ENCODE measurements at places on chromosomes 6 and 20.

DNA sequence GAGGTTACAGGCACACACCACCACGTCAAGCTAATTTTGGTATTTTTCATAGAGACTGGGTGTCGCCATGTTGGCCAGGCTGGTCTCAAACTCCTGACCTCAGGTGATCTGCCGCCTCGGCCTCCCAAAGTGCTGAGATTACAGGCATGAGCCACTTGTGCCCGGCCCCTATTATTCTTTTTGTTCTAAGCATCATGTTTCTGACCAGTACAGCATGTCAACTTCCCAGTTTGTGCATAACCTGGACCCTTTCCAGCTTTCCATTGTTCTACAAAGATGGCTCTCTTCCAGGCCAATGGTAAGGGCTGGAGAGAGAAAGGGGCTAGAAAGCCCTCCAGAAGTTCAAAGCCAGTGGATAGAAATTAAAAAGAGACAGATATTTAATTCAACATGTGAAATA is 91.3 kb upstream of the TNFAIP3 start:
- no peak for DNase-seq

GRCh38 chr20:47708953-47709833 is 76.1 kb downstream of the SULF2 start:
- no peak for DNase-seq

DNA sequence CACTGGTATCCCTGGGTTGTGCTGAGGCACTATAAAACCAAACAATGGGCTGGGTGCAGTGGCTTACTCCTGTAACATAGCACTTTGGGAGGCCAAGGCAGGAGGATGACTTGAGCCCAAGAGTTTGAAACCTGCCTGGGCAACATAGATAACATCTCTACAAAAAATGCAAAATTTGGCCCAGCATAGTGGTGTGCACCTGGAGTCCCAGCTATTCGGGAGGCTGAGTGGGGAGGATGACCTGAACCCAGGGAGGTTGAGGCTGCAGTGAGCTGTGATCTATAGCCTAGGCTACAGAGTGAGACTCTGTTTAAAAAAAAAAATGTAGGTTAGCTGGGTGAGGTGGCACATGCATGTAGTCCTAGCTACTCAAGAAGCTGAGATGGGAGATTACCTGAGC is 7.7 kb upstream of the SLC4A11 start:
- no peak for DNase-seq

DNA sequence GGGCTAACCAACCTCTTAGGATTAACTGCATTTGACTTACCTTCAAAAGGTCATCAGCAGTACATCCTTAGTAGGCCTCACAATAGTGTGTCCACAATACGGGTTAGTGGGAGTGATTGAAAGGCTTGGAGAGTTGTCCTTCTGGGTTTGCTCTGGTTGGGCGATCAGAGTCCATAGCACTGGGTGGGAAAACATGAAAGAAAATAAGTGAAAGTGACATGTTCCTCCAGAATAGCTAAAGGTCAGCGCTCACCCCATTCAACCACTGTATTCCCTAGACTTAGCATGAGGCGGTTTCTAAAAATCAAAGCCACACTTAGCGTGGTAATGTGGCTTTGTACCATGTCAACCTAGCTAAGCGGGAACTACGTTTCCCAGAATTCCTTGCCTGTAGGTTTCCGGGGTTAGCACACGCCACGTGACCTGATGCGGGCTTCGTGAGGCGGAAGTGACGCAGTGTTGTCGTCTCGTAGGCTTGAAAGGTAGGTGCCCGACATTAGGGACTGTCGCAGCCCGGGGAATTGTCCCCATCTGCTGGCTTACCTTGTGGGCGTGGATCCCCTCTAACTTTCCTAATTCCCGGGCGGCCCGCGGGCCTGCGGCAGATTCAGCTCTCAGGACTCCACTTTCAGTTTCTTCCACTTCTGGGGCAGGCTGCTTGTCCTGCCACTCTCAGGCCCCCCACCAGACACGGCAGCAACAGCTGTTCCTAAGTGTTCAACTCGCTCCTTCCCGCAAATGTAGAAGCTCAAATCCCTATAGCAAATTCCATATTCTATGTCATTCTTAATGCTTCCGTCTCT is 19.8 kb upstream of the SCP2D1 start:
- peak; percentile 76 for DNase-seq

DNA sequence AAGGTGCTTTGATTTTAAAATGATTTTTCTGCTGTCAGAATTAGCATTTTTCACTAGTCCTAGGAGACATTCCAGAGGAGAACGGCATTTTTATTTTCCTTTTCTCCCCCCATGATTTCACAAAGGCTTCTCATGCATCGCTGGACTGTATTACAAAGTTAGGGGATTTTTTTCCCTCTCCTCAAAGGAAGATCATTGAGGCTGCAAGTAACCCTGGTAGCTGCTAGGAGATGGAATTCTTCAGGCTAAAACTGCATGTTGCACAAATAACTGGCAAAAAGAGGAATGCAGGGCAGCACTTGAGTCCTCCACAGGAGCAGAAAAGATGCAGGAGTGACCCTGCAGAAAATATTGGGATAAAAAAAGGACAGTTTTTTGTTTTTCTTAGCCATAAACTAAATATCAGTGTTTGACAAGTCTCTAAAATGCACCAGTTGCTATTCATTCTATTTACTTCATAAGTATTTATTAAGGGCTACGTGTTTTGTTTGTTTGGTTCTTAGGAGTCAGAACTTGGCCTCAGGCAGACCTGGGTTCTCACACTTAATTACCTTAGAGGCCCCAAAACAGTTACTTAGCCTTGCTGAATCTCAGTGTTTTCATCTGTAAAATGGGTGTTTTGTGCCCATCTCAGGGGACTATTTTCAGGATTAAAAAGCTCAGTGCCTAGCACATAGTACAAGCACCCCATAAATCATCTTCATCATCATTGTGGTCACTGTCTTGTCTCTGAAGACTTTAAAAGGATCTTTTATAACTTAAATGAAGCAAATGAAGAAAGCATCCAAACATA is 144.5 kb upstream of the ID4 start:
- no peak for DNase-seq

DNA sequence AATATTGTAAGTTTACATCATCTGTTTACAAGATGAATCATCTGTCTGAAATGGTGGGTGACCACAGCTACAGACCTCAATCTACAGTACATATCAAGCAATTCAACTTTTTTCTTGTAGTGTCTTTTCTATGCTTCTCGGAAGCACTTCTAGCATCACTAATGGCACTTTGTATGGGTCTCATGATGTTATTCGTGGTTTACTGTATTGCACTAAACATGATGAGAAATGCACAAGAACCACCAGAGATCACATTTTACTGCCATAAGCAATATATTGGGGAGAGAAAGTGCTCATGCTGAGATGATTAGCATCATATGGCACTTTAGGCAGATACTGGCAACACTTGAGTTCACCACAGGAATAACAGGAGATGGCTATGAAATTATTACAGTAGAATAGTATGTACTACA is 15.4 kb upstream of the BTBD3 start:
- no peak for DNase-seq

- no peak for DNase-seq
Observed at GRCh38 chr6:106857771-106858652, 116.5 kb downstream of the CD24 start.

GRCh38 chr6:3959385-3959784 is 110.2 kb downstream of the FAM50B start:
- DNase-seq = no peak

- DNase-seq = no peak
Observed at GRCh38 chr6:25057111-25057905, 121.5 kb upstream of the RIPOR2 start.

- no peak for DNase-seq
Observed at GRCh38 chr6:140434761-140435160, 1060.3 kb upstream of the CITED2 start.

DNA sequence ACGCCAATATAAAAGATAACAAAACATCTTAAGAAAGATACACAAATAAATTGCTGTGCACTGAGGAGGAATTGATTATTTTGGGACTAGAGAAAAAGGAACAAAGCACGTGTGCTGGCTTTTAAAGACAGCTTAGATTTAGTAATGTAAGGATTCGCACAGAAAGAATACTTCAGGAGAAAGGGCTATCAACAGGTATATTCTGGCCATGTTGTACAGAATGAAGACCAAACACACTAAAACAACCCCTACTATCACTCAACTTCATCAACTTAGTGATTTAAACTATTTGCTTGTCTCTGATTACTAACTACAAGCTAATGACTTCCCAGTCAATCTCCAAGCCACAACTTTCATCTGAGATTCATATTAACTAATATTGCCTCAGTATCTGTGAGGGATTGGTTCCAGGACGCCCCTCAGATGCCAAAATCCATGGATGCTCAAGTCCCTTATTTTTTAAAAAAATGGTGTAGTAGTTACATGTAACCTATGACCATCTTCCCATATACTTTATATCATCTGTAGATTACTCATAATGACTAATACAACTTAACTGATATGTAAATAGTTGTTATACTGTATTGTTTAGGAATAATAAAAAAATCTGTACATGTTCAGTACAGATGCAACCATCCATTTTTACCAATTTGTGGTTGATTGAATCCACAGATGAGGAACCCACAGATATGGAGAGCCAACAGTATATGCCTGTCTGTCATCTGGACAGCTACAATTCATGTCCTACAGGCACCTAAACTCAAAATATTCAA is 4.5 kb downstream of the DEK start:
- no peak for DNase-seq

DNA sequence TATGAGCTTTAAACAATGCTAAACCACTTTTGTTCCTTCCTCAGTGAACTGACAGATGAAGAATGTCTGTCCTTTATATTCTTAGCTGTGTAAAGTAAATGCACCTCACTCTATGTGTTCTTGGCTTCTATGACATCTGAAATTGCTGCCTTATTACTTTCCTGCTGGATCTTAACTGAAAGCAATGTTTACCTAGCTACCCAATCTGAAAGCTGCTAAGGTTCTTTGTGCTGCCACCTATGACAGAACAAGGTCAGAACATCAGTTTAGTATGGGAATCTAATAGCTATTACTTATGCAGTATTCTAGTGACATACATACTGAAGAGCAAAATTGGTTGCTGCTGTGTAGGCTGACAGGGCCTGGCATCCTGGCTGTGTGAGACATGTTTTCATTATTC is 444.1 kb downstream of the KHDRBS2 start:
- no peak for DNase-seq

DNA sequence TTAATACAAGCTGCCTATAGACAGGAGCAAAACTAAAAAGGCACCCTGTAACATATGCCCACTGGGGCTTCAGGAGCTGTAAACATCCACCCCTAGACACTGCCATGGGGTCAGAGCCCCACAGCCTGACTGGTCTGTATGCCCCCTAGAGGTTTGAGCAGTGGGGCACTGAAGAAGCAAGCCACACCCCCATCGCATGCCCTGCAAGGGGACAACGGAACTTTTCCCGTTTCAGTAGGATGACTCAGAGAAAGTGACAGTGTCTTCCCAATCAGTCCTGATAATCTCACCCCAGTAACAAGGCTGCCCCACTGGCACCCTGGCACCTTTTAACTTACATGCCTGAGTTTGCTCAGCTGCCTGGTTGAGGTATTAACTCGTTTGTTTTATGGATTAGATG is 35.9 kb downstream of the BEND3 start:
- DNase-seq = no peak

GRCh38 chr6:156701966-156702365 is 75.2 kb upstream of the ARID1B start:
- DNase-seq = no peak

DNA sequence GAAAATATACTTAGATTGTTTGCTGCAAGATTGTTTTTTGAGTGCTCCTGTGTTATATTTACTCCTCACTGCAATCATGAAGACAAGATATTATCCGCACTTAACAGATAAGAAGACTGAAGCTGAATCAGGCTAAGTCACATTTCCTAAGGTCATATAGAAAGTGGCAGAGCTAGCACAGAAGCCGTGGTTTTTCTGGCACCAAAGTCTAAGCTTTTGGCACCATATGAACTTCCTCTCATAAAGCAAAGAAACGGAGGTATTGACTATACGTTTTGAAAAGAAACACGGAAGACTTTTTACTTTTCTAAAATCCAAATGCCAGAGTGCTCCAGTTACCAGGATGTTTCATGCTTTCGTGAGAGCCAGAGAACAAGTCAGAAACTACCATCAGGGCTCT is 9.3 kb upstream of the DTD1 start:
- DNase-seq = no peak

Measured in activated effector memory CD4-positive, alpha-beta T cell treated with Interleukin-2 at 50 U/mL for 16 hours (primary cell).